A673 (cell line): ENCODE measurements at places on chromosomes 5 and 9. TPM values are rescaled to one million over a fixed set of nuclear protein-coding genes. Genes with fewer than 3 reads are reported as not detected.

- no peaks in the 10 kb centered on the region for H3K27me3 ChIP-seq
- peaks cover 14% of the 10 kb centered on the region for H3K4me1 ChIP-seq
- H3K36me3 ChIP-seq = no peaks in the 10 kb centered on the region
- no peak for DNase-seq
Measured at GRCh38 chr5:157924931-157925729, 66.2 kb upstream of the CLINT1 start.

GRCh38 chr9:110213413-110214044, 5.6 kb upstream of the C9orf152 start:
- H3K27ac ChIP-seq = no peak overlapping the region
- no peaks in the 10 kb centered on the region for H3K4me1 ChIP-seq
- no peaks in the 10 kb centered on the region for H3K36me3 ChIP-seq
- H3K4me3 ChIP-seq = no peak overlapping the region
- peaks cover 4% of the 10 kb centered on the region for H3K27me3 ChIP-seq

- no peaks in the 10 kb centered on the region for H3K27me3 ChIP-seq
- no peak overlapping the region for H3K27ac ChIP-seq
- peaks cover 5% of the 10 kb centered on the region for H3K4me1 ChIP-seq
- no peak for DNase-seq
- H3K4me3 ChIP-seq = no peak overlapping the region
Measured at GRCh38 chr5:178429491-178430185, 160.6 kb downstream of the COL23A1 start.

ADAMTSL2 gene
- 0.06 TPM in 1 of 2 replicates, not detected in the other for total RNA-seq

ANKRD18A gene
- total RNA-seq = not detected in 2 replicates

DNA sequence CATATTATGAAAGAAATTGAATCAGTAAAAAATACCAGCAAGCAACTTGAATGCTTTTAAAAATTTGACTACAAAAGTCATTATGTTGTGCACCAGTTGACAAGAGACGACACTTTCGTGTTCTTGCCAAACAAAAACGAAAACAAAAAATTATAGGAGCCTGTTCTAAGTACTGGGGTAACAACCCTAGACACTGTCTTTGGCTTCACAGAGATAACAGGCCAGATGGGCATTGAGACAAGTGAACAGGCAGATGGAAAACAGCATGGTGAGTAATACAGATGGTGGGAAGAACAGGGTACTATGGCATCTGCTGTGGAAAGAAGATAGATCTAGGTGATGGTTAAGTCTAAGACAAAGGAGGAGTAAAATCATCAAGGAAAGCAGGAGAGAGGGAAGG, 99.0 kb downstream of the CDH12 start:
- DNase-seq = no peak
- H3K27ac ChIP-seq = no peak overlapping the region
- no peak overlapping the region for H3K4me3 ChIP-seq
- no peaks in the 10 kb centered on the region for H3K36me3 ChIP-seq

DNA sequence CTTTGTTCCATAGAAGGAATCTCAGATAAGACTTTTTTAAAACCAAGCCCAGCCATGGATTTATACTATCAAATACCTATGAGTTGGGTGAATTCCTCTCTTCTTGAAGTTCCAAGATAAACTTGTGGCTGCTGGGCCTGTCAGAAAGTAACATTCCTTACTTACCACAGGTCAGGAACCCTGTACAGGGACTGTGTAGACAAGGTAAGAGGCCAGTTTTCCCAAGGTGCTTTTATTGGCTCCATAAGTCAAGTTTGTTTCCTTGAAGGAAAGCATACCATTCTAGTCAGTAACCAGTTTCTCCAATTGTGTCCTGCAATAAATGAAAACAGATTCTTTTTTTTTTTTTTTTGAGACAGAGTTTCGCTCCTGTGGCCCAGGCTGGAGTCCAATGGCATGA, 8.8 kb upstream of the CLTB start:
- H3K4me3 ChIP-seq = no peak overlapping the region
- no peaks in the 10 kb centered on the region for H3K36me3 ChIP-seq
- no peak overlapping the region for H3K27ac ChIP-seq
- no peak for DNase-seq
- no peaks in the 10 kb centered on the region for H3K27me3 ChIP-seq

NCBP1 gene
- 49.8 and 57.9 TPM in 2 replicates for total RNA-seq

MOB3B gene
- total RNA-seq = 0.19 and 0.31 TPM in 2 replicates

DNA sequence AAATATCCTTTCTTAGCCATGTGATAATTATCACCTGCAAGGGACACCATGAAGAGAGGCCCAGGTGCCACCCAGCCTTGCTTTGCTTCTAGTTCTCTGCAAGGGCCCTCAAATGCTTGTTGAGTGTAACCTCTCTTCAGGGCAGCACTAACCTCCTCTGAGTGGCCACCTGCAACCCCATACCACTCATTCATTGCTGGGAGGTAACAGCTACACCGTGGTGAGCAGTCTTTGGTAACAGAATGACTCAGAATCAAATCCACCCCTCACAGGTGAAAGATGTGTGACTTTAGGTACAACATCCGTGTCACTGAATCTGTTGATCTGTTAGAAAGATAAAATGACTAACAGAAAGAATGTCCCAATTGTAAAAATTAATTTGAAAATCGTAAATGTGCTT, 365.1 kb upstream of the TRPC7 start:
- peaks cover 5% of the 10 kb centered on the region for H3K27me3 ChIP-seq
- H3K4me3 ChIP-seq = no peak overlapping the region
- no peak overlapping the region for H3K27ac ChIP-seq

DNA sequence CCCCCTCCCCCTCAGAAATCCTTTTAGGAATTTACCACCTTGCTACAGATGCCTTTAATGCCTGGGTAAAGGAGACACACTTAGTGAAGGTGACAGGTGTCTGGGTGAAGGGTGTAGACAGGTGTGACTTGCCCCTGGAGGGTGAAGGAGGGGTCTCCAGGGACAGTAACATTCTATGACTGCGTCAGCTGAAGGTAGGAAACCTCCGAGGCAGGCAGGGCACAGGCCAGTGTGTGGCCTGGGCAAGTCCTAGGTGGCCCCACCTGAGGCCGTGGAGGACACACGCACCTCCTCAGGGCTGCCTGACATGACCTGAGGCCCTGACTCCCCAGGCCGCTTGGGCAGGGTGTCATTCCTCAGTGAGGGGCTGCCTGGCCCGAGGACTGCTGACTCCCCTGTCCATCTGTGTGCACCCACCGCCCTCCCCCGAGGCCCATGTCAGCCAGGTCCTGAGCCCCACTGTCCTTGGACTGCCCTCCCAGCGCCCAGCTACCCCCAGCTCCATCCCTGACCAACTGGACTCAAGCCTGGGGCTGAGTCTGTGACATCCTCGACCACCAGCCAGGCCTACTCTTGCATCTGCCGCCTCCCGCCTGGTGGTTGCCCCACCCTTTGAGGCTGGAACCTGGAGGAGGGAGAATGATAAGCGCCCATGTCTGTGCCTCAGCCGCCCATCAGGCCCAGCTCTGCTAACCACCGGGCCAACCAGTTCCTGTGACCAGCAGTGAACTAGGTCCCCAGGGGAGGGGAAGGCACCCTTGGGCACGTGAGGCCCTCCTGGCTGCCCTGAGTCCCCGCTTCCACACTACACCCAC, 18.4 kb downstream of the CARD19 start:
- no peaks in the 10 kb centered on the region for H3K4me1 ChIP-seq
- no peaks in the 10 kb centered on the region for H3K36me3 ChIP-seq
- H3K27ac ChIP-seq = no peak overlapping the region

- no peak for DNase-seq
- H3K4me1 ChIP-seq = no peaks in the 10 kb centered on the region
- no peak overlapping the region for H3K27ac ChIP-seq
- H3K27me3 ChIP-seq = no peaks in the 10 kb centered on the region
Measured at GRCh38 chr9:127083138-127083980, 39.1 kb downstream of the ANGPTL2 start.

DNA sequence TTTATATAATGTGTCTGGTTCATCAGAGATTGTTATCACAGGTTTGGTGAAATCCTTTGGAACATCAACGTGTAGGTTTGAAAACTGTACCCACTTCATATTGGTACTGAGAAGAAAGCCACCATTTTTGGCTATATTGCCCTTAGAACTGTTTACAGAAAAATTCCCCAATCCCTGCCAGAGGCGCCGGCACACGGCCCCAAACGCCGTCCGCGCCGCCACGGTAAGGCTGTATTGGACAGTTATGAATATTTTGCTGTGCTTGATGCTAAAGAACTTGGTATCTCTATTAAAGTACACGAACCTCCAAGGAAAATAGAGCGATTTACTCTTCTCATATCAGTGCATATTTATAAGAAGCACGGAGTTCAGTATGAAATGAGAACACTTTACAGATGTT, 35.2 kb downstream of the DCAF10 start:
- no peaks in the 10 kb centered on the region for H3K36me3 ChIP-seq
- H3K27ac ChIP-seq = no peak overlapping the region
- no peak for DNase-seq
- no peak overlapping the region for H3K4me3 ChIP-seq

FRMD3 gene
- 0.98 and 1.0 TPM in 2 replicates for total RNA-seq

DNA sequence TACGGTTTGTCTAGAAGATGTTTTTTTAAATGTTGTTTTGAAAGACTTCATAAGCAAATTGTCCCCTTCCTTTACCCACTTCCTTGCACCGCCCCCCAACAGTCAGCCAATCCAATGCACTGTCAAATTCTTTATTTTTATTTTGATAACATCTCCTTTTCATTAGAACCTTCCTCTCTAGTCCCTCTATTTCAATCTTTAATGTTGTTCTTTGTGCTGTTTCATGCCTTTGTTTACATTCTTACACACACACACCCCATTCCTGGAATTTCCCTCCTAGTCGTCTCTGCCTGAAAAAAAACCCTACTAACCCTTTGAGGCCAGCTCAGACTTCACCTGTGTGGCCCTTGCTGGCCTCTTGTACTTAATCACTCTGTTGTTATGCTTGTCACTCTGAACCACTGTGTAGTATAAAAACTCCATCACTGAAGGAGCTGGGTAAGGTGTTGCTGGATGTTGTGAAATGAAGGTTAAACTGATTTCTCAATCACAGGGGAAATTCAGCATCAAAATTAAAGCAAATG, 133.4 kb downstream of the UGCG start:
- H3K36me3 ChIP-seq = no peaks in the 10 kb centered on the region
- H3K4me3 ChIP-seq = no peak overlapping the region
- no peak overlapping the region for H3K27ac ChIP-seq
- H3K27me3 ChIP-seq = no peaks in the 10 kb centered on the region
- no peak for DNase-seq
- peaks cover 7% of the 10 kb centered on the region for H3K4me1 ChIP-seq

DNA sequence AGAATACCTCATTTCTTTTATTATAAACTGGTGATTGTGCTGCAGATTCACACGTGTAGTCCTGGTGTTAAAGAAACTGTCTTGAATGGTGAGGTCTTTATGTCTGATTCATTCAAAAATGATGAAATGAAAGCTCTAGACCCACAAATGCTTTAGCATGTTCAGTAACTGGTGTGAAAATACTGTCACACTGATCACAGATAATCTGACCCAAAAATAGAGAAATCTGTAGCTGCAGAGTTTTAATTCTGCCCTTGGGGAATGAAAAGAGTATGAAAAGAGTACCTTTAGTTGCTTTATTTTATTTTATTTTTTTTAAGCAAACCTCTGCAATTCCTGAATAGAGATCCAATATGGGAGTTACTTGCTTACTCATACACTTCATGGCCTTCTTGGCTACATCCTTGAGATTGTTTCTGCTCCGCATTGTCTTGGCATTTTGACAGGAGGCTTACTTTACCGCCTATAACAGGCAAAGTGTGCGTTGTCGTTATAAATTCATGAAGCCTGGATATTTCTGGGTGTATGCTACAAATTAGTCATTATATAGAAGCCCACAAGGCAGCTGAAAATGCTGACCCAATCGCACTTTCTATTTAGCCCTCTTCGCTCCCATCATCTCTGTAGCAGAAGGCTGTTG, 2.7 kb downstream of the RGMB start:
- DNase-seq = no peak
- peak overlapping the region; percentile 85 for H3K4me3 ChIP-seq
- H3K27me3 ChIP-seq = no peaks in the 10 kb centered on the region
- no peak overlapping the region for H3K27ac ChIP-seq
- peaks cover 34% of the 10 kb centered on the region for H3K4me1 ChIP-seq
- H3K36me3 ChIP-seq = peaks cover 9% of the 10 kb centered on the region

DNA sequence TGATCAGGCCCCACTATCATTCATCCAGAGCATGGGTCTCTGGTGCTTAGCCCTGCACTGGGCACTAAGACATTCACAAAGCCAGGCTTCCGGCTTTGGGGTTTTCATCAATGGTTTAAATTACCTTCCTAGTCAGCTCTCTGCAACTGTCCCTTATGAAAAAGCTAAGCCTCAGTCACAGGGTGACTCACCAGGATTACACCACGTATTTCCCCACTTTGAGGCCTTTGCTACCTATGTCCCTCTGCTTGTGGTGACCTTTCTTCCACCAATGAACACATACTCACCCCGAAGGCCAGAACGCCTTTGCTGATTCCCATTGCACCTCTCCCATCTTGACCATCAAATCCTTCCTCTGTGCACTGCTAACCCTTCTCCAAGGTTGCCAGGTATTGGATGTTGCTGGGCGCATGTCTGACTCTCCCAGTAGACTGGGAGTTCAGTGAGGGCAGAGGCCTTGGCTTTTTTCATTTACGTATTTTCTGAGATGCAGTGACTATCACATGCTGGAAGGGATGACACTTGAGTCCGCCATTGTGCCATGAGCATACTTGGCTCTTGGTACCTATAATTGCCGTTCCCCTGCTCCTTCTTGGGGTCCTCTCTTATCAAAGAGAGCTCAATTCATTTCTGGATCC, 58.7 kb upstream of the TNFSF8 start:
- no peaks in the 10 kb centered on the region for H3K36me3 ChIP-seq
- H3K4me1 ChIP-seq = no peaks in the 10 kb centered on the region
- no peak overlapping the region for H3K27ac ChIP-seq
- no peaks in the 10 kb centered on the region for H3K27me3 ChIP-seq
- no peak overlapping the region for H3K4me3 ChIP-seq
- DNase-seq = no peak

DNA sequence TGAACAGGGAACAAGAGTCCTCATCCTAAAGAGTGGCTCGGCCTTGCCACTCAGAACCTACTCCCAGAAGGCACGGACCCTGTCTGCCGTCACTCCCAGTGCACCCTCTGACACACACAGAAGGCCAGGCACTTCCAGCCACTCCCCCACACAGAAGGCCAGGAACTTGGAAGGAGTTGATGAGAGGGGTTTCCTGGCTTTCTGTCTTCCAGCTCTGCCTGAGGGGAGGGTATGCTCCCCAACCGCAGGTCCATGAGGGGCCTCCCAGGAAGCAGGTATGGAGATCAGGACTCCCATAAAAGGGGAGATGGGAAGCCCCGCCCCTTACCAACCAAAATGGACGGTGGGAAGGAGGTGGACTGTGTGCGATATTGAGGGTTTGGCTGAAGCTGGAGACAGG, 247.6 kb upstream of the IRX4 start:
- H3K27me3 ChIP-seq = peaks cover 19% of the 10 kb centered on the region
- no peak overlapping the region for H3K4me3 ChIP-seq
- no peak for DNase-seq
- H3K27ac ChIP-seq = no peak overlapping the region
- H3K36me3 ChIP-seq = no peaks in the 10 kb centered on the region
- no peaks in the 10 kb centered on the region for H3K4me1 ChIP-seq

GRCh38 chr9:127854184-127854806, at the start of gene ENG:
Gene ENG, minus strand, starts transcription at chr9:127854658. Its CDS starts 303 bp downstream, at chr9:127854355.
- H3K27ac ChIP-seq = peak within 1 kb of the TSS; percentile 79
- H3K4me1 ChIP-seq = peaks cover 13% of the 10 kb centered on the region
- no peaks in the 10 kb centered on the region for H3K36me3 ChIP-seq
- H3K27me3 ChIP-seq = no peaks in the 10 kb centered on the region
- DNase-seq = peak; percentile 78
